ENCODE measurements at places on chromosomes 16 and 17.
A peak's percentile ranks its signal among the peaks of the same experiment; 100 is the strongest.

- DNase-seq: no peak
Measured at GRCh38 chr17:40139566-40140058, 725 bp upstream of the CASC3 start.

- no peak for DNase-seq
Measured at GRCh38 chr17:43438626-43439025, 39.8 kb downstream of the ARL4D start.

- DNase-seq: no peak
Measured at GRCh38 chr16:50741225-50741780, 583 bp upstream of the CYLD start.

GRCh38 chr17:30933966-30934365, 12.2 kb downstream of the ADAP2 start:
- DNase-seq: no peak

- peak; percentile 99 for DNase-seq
Measured at GRCh38 chr17:5516060-5516792, 29.9 kb downstream of the MIS12 start.
